ENCODE measurements at places on chromosomes 1 and 21.

DNA sequence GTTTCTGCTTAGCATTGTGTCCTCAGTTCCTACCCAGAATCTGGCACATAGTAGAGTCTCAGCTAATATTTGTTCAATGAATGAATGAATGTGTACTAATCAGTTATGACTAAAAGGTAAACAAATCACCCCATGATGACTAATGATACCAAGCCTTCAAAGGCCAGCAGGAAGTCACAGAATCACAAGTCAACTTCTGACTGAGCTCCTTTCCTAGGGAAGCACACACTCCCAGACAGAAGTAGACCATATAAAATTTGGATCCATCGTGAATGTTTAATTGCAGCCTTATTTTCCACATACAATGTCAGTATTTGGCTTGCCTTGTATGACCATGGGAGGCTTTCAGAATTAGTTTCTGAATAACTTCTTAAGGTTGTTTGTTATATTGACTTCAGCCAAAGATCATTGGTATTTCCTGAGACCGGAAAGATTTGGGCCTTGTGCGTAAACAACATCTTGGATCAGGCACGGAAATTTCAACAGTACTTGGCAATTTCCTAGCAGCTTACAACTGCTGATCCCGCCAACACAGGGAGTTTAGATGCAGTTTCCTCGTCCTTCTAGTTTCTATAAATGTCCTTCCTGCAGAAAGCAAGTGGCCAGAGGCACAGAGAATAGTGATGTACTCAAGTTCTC is 185.9 kb upstream of the ATP1B1 start:
- DNase-seq: no peak

GRCh38 chr1:182834326-182834725 is 4.8 kb upstream of the DHX9 start:
- DNase-seq: no peak

DNA sequence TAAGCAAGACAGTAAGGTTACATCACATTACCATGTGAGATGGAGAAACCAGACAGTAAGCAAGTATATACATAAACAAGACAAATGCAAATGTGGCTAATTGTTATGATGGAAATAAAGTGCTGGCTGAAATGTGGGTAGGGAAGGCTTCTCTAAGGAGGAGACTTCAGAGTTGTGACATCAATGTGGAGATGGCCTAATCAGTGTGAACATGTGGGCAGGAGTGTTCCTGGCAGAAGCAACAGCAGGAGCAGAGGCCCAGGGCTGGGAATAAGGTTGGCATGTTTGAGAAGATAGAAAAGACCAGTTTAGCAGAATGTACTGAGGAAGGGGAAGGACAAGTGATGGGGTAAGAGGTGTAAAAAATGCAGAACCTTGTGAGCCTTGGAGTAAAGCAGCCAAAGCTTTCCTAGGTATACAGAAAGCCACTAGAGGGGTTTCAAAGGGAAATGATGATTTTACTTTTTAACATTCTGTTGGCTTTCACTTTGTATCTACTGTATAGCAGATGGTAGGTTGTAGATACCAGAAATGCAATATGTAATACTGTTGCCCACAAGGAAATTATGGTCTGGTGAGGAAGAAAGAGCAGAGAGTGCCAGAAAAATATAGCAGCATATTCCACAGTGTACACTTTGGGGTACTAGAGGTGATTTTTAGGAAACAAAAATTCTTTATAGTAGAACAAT is 197.4 kb downstream of the FGGY start:
- no peak for DNase-seq

DNA sequence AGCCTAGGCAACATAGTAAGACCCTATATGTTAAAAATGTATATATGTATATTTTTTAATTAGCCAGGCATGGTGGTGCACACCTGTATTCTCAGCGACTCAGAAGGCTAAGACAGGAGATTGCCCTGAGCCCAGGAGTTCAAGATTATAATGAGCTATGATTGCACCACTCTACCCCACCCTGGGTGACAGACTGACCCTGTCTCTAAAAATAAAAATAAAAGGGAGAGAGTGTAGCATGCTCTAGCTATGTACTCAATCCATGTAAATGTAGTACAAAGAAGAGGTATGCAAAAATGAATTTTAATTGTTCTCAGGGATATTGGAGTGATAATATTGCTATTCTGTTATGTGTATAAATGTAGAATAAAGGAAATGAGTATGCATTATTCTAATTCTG is 52.9 kb upstream of the DARS2 start:
- no peak for DNase-seq

- DNase-seq: peak; percentile 77
Observed at GRCh38 chr1:53049574-53049967, 12.4 kb upstream of the PODN start.

DNA sequence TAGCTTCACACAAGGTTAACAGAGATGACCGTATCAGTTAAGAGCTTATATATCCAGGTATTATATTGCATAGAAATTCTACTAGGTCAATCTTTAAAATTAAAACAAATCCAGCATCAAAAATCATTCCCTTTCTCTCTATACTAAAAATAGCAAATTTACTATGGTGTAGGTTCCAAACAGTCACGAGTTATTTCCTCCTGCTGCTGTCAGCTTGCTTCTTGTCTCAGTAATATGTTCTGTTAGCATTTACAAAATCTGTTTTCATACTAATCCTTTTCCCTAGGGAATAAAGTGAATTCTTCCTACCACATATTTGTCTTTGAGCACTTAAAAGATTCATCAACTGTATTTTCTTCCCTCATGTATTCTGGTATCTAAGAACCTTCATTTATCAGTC is 2.5 kb downstream of the WDR26 start:
- DNase-seq: no peak

GRCh38 chr1:66520655-66521054 is 13.3 kb upstream of the SGIP1 start:
- no peak for DNase-seq

DNA sequence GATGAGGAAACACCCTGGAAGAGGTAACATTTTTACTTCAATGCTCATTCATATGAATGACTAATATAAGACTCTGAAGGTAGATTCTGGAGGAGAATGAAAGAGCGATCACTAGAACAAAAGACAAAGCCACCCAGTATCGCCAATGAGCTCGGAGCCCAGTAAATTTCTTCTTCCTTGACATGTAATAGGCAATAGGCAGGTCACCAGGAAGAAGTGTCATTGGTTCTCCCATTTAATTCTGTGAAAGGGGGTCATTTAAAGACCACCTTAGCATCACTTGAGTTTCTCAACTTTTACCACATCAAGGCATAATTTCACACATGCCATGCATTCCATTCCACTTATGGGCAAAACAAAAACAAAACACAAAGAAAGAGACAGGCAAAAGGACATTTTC is 7.9 kb downstream of the TNFSF18 start:
- peak; percentile 38 for DNase-seq

- no peak for DNase-seq
Observed at GRCh38 chr1:53341961-53342707, 14.3 kb upstream of the LRP8 start.

GRCh38 chr21:35062016-35062415 is 12.9 kb upstream of the RUNX1 start:
- DNase-seq: no peak

GRCh38 chr1:17713993-17714392 is 41.1 kb upstream of the ACTL8 start:
- DNase-seq: no peak

DNA sequence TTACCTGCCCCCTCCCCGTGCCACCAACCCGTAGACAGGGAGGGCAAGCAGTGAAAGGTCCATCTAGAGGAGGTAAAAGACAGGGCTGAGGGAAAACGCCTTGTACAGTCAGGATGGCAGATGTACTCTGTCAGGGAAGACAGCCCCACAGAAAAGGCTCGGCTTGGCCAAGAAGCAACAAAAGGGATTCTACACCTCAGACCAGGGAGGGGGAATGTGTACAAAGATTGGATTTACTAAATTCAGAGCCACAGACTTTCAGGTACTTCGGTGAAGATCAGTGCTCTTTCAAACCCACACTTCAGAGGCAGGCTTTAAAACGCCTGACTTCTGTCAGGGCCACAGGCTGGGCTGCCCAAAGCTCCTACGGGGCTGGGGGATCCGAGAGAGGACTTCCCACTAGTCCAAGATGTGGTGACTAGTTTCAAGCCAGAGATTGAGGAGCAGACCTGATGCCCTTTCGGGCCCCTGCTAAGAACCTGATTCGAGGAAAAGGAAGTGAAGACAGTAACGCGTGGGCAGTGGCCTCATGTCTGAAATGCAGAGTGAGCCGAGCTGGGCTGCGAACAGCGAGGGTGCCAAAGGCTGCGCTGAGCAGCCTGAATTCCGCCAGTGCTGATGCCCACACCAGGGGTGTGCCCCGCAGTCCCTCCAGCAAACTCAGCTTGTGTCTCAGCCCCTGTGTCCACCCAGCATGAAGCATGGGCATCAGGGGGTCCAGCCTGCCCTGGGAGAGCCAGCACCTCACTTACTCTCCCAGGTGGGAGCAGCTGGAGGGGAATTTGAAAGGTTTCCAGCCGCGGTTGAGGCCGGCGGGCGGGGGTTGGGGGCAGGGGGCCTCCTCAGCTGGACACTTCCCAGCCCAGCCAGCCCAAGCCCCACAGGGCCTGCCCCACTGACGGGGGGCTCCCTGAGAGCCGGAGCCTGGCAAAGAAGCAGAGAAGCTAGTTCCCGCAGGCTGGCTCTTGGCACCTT is 36.2 kb downstream of the KIAA1614 start:
- no peak for DNase-seq

GRCh38 chr1:195763146-195763906 is 844.9 kb downstream of the KCNT2 start:
- DNase-seq: no peak

GRCh38 chr1:85363521-85363920 is 87.1 kb upstream of the BCL10 start:
- no peak for DNase-seq

DNA sequence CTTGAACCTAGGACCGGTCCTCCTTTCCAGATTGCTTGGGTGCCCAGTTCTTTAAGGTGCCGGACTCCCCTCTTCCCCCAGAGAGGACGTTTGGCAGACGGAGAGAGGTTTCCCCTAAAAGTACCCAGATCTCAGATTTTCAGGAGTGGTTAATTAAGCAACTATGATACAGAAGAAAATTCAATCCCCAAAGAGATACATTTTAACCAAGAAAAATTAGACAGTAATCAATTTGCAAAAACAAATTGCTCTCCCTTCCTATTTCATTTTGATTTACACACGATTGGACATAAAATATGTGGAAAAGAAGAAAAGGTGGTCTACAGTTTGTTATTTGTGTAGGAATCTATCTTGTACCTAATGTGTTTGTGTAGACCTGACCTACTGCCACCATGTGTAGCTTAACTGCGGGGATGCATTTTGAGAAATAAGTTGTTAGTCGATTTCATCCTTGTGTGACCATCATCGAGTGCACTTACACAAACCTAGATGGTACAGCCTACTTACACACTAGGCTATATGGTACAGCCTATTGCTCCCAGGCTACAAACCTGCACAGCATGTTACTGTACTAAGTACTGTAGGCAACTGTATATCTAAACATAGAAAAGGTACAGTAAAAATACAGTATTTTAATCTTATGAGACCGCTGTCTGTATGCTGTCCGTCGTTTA is 755 bp downstream of the RPAP2 start:
- DNase-seq: no peak

DNA sequence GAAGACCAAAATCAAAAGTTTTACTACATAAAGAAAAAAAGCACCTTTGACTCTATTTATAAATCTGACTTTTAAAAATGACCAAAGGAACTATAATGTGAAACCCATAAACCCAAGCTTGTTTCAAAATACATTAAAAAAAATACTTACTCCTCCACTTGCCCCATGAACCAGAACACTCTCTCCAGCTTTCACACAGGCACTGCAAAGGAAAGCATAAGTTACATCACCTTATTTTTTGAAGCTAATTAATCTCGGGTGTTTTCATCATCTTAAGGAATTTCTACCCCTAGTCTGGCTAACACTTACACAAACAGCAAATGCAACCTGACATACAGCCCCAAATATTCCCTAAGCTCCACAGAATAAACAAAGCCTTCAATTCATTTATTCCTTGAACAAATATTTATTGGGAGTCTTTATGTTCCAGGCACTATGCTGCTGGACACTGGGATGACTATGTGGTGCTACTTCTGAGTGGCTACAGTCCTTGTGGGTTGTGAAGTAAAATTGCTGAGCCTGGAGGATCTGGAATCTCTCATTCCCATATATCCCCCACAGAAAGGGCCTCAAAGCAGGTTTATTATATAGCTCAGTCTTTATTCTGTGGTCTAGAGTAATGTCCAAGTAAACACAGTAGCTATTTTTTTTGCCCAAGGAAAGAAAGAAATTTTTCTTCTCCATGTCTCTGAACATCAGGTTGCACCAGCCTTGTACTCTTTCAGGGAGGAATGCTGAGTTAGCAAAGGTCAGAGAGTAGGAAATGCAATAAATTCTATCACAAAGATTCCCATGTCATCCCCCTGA is 18.2 kb downstream of the CRYZ start:
- no peak for DNase-seq

DNA sequence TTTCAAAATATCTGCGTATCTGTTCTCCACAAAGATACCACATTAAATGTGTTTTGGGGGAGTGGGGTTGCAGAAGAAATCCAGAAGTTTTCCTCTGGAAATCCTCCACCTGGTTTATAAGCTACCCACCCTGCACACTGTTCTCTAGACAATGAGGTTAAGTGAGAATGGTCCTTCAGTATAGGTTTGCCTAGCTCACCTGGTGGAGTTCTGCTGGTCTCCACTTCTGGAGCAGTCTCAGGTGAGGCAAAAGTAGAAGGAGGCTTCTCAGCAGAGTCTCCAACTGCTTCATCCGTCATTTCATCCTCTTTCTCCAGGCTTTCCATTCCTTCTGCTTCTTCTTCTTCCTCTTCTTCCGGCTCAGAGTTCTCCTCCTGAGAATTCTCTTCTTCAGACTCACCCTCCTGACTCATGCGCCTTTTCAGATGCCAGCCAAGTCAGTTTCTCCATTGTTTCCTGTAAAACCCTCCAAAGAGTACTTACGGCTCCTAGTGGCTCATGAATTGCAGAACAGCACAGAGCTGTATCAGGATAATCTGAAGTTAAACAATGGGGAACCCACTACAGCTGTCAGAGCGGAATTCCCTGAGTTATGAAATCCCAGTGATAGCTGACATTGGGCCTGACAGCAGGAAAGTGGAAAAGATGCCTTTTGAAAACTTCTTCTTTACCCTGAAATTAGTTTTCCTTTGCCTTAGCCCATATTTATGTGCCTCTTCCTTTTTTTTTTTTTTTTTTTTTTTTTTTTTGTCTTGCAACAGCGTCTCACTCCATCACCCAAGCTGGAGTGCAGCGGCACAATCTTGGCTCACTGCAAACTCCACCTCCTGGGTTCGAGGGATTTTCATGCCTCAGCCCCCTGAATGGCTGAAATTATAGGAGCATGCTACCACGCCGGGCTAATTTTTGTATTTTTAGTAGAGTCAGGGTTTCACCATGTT is 38.5 kb downstream of the MSTO1 start:
- peak; percentile 82 for DNase-seq

- no peak for DNase-seq
Observed at GRCh38 chr1:164784960-164785359, 226.0 kb downstream of the PBX1 start.

GRCh38 chr1:82125119-82125518 is 324.4 kb downstream of the ADGRL2 start:
- no peak for DNase-seq
